ENCODE measurements at places on chromosomes 7 and 10. TPM values are rescaled to one million over a fixed set of nuclear protein-coding genes. Genes with fewer than 3 reads are reported as not detected.

PAPOLB gene
- not detected for total RNA-seq

MOGAT3 gene
- not detected for total RNA-seq

ANKRD1 gene
- not detected for total RNA-seq

GIMAP5 gene
- total RNA-seq = 242 TPM

OR6V1 gene
- total RNA-seq = not detected

RNF32 gene
- 3.7 TPM for total RNA-seq

C7orf57 gene
- not detected for total RNA-seq

HOXA3 gene
- not detected for total RNA-seq

TRIP6 gene
- total RNA-seq = 28.4 TPM

DOCK4 gene
- 0.44 TPM for total RNA-seq

LARP4B gene
- 124 TPM for total RNA-seq

RNF148 gene
- not detected for total RNA-seq

EXOC6 gene
- total RNA-seq = 11.3 TPM

AKR1C8 gene
- 1.4 TPM for total RNA-seq

ZNF239 gene
- 1.4 TPM for total RNA-seq

TMEM225B gene
- total RNA-seq = 1.4 TPM

RINT1 gene
- total RNA-seq = 25.6 TPM

CCDC172 gene
- total RNA-seq = not detected

OPN4 gene
- total RNA-seq = not detected

FAS gene
- 87.8 TPM for total RNA-seq

NKX1-2 gene
- not detected for total RNA-seq

MUC3A gene
- not detected for total RNA-seq

PAXIP1 gene
- total RNA-seq = 27.3 TPM

KEL gene
- 0.76 TPM for total RNA-seq

UBE2D4 gene
- total RNA-seq = 11.6 TPM

TET1 gene
- 1.7 TPM for total RNA-seq

TMEM130 gene
- not detected for total RNA-seq

NEBL gene
- not detected for total RNA-seq

GNAT3 gene
- not detected for total RNA-seq

PON1 gene
- not detected for total RNA-seq

DBNL gene
- 165 TPM for total RNA-seq

LRIT1 gene
- total RNA-seq = not detected

PRLHR gene
- total RNA-seq = not detected

PHKG1 gene
- total RNA-seq = 1.5 TPM

Measured in T-helper 1 cell treated with Interleukin-12 subunit alpha and Interleukin-12 subunit beta and Interleukin-4 antibody, amounts not matched to agents 30 ng/mL and 1 ng/mL, for 36 hours (primary cell).